Activated naive CD4-positive, alpha-beta T cell treated with anti-CD3 and anti-CD28 coated beads, Interleukin-2, amount 50 U/mL, for 16 hours (primary cell): ENCODE measurements at places on chromosomes 13 and 19.

DNA sequence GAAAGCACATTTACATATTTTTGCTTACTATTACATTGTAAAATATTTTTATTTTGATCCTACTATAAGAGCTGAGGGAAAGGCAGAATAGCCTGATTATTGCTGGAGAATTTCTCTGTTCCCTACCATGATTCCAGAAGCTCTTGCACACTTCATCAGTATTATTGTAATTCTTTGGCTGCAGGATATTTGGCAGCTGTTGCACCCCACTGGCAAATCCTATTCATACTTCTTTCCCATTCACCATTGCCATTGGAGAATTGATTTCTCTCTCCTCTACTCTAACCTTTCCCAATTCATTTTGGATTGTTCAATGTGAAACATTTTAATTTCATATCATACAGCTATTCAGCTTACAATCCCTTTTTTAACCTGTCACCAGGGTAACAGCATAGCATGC, 238.0 kb downstream of the GGACT start:
- DNase-seq = no peak

DNA sequence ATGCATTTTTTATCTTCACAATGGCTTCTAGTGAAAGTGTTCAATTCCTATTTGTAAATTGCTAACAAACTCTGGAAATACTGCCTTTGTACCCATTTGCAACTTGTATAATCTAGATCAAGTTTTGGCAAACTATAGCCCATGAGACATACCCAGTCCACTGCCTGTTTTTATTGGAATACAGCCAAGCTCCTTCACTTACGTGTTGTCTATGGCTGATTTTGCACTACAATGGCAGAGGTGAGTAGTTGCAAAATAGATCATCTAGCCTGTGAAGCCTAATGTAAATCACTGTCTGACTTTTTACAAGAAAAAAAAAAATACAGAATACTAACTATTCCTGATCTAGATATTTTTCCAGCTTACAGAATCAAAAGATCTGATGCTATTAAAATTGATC, 37.1 kb downstream of the DZIP1 start:
- DNase-seq = no peak

DNA sequence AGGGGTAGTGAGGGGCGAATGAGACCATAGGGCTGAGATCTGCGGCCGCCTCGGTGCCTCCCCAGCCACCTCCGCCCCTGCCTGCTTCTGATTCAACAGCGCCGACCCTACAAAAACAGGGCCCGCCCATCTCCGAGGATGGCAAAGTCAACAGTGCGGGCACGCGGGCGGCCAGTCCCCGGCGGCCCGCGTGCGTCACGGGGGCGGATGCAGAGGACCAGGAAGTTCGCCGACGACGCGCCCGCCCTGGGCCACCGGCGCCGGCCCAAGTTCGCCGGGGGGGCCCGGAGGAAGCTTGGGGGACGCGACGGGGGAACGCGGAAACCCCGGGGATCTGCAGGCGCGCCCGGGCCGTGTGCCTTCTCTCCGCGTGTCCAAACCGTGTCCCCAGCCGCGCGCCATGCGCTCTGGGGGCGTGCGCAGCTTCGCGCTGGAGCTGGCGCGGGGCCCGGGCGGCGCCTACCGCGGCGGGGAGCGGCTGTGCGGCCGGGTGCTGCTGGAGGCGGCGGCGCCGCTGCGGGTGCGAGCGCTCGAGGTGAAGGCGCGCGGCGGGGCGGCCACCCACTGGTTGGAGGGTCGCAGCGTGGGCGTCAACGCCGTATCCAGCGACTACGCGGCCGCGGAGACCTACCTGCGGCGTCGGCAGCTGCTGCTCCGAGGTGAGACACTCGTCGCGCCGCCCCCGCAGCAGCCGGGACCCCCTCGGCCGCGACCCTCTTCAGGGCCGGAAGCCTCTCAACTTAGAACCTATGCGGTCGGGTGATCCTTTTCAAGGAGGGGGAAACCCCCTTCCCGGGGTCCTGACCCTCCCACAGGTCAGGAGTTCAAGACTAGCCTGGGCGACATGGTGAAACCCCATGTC, 6.8 kb upstream of the ARRDC2 start:
- peak; percentile 86 for DNase-seq

- no peak for DNase-seq
Measured at GRCh38 chr19:47479701-47480503, 4.1 kb downstream of the KPTN start.

DNA sequence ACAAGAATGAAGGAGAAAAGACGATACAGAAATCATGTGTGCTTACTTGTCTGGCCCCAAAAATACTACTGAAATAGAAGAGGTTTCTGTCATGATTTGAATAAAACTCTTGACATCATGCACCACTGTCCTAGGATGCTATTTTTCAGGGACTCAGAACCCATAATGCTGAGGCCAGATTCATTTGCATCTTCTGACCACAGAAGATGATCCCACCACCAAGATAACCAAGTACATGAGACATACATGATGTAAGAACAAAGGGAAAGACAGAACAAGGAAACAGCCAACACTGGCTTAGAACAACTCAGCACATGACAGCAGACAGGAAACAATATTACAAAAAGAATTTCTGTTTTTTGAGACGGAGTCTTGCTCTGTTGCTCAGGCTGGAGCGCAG, 2.5 kb downstream of the ZNF552 start:
- no peak for DNase-seq

- DNase-seq = no peak
Measured at GRCh38 chr19:16914421-16914820, 25.6 kb downstream of the F2RL3 start.

GRCh38 chr19:46205183-46205984, 24.2 kb upstream of the IGFL1 start:
- no peak for DNase-seq

DNA sequence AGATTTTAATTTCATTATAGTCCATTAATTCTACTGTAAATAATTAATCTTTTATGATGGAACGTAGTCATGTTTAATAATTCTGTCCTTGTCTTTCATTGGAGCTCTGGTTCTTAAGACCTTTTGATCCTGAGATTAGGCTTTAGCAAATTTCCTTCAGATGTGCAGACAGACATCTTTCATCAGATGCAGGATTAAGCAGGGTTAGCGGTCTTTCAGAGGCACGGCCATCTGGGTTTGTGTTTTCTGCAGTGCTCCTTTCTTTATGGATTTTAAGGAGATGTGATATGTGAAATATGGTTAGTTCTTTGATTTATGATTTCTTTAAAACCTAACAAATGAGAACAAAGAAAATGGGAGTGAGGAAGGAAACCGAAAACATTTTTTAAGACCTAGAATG, 643.9 kb upstream of the SGCG start:
- no peak for DNase-seq

GRCh38 chr13:19185086-19185864, 3.7 kb upstream of the TUBA3C start:
- no peak for DNase-seq

DNA sequence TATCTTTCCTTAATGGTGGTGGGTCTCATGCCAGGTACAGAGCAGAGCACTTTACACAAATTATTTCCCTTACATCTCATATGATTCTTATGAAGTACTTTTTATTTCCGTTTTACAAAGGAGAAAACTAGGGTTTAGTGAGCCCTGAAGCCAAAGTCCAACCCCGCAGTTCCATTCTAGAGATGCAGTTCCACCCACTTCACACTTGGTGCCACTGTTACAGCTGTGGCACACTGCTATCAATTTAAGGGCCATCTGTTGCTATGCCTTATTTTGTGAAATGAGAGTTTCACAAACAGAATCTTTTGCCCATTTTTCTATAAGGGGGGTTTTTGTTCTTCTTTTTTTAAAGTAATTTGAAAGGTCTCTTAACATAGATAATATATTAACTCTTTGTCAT, 12.9 kb downstream of the MIPEP start:
- DNase-seq = no peak

DNA sequence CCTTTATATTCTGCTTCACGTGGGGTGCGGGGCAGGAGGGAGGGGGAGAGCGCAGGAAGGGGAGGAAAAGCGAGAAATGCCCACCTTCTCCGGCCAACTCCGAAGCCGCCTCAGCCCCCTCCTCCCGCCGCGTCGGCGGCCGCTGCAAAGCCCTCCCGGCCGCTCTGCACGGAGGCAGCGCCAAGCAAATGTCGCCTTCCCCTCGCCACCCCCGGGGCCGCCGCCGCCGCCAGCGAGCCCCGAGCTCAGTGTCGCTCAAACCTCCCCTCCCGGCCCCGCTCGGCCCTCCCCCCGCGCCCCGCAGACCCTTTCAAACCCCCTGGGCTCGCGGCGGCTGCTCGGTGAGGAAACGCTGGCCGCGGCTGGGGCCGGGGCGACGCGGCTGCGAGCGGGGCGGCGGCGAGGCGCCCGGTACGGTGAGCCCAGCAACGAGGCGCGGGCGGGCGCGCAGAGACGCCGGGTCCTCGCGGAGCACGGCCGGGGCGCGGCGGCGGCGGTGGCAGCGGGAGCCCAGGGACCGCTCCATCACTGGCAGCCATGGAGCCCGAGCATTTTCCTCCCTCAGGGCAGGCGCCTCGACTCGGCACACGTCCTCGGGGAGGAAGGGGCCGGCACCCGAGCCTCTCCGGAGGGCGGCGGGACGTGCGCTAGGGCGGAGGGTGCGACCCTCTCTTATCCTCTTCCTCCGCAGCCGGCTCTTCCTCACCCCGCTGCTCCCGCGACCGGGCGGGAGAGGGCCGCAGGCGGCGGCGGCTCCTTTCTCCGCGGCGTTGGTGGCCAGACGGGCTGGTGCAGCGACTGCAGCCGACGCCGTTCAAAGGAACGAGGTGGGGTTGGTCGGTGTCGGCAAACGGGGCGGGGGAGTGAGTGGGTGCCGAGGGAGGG, 463 bp upstream of the TSC22D1 start:
- DNase-seq = peak; percentile 48

- no peak for DNase-seq
Measured at GRCh38 chr13:103473081-103473480, 406.9 kb upstream of the SLC10A2 start.

DNA sequence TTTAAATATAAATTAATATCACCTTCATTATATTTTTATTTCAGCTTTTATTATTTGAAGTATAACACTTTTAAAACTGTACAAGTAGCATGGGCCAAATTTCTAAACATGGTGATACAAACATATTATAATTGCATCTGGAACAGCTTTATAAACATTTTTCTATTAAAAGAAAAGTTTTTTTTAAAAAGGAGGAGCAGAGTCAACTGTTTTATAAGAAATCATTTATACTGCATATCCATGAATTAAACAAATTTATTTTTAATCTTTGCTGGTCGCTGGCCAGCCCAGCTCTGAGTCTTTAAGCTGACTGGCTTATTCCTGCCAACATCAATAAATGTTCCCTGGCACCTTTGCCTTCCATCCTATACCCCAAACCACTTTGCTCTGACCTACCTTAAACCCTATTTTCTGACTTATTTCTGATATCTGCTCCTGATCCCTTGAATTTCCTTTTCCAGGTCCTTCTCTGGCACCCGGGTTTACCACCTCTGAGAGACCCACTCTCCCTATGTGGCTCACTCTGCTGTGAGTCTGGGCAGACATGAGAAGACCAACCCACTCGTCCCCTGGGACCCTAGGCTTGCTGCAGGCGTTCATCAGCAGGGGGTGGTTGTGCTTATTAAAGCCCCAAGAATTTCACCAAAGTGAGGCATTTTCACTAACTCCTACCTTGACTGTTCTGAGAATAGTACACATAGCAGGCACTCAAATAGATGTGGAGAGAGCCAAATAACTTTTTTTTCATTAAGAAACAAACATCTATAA, 220.3 kb downstream of the KLF12 start:
- DNase-seq = no peak

GRCh38 chr19:40982594-40983101, 8.4 kb upstream of the CYP2B6 start:
- no peak for DNase-seq

GRCh38 chr13:110645750-110646149, 30.4 kb downstream of the NAXD start:
- DNase-seq = no peak

GRCh38 chr13:91134803-91135184, 212.7 kb upstream of the MIR17HG start:
- no peak for DNase-seq

DNA sequence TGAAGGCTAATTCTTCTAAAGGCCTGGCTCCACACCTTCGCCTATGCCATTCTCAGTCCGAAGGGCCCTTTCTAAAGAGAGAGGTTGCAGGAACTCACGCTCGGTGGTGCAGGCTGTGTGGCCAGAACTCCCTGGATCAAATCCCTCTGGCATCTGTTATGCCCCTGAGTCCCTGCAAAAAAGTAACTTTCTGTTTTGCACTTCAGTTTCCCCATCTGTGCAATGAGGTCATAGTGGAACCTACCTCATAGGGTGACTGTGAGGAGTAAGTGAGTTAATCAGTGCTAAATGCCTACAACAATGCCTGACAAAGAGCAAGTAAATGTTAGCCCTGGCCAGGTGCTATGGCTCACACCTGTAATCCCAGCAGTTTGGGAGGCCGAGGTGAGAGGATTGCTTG, 7.3 kb downstream of the IGSF23 start:
- no peak for DNase-seq

GRCh38 chr13:93502987-93503615, 276.5 kb downstream of the GPC6 start:
- DNase-seq = no peak

GRCh38 chr13:43071824-43072223, 48.4 kb downstream of the DNAJC15 start:
- DNase-seq = no peak

DNA sequence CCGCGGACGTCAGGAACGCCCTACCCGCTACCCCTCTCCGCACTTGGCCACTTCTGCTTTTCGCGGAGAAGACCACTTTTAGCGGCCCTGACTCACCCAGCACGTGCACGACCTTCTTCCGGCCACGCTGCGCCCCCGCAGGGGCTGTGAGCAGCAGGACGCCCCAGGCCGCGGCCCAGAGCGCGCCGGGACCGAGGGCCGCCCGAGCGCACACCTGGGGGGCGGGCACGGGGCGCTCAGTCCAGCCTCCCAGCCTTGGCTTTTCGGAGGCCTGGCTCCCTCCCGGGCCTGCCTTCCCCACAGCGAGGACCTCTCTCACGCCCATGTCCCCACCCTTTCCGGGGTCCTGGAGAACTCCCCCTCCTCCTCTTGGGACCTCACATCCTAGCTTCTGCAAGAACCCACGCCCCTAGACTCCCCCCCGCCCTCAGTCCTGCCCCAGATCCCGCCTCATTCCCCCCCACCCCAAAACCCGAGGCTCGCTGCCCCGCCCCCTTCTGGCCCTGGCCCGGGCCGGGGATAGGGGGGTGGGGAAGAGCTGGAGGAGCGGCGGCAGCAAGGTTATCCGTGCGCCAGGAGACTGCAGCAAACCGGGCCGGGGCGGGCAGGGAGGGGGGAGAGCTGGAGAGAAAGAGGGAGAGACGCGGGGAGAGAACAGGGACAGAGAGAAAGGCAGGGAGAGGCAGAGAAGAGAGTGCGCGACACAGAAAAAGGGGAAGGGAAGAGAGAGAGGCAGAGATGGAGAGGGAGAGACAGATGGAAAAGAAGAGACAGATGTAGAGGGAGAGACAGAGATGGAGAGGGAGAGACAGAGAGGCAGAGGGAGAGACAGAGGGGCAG, 11.5 kb downstream of the TM6SF2 start:
- no peak for DNase-seq

DNA sequence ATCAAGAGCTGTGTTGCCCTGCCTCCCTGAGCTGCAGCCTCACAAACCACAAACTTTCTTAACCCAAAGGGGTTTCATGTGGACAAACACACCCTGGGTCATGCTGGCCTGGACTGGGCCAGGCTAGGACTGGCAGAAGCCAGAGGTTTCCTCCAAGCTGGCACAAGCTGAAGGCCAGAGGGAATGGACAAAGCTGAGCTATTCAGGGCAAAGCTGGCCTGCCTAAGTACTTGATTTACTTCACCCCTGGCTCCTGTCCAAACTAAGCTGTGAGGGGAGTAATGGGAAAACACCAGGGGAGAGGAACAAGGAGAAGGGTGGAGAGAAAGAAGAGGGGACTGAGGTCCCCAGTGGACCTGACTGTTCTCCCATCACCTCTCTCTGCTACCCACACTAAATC, 6.2 kb downstream of the CPAMD8 start:
- no peak for DNase-seq
